ENCODE measurements at places on chromosomes 3 and 15.

DNA sequence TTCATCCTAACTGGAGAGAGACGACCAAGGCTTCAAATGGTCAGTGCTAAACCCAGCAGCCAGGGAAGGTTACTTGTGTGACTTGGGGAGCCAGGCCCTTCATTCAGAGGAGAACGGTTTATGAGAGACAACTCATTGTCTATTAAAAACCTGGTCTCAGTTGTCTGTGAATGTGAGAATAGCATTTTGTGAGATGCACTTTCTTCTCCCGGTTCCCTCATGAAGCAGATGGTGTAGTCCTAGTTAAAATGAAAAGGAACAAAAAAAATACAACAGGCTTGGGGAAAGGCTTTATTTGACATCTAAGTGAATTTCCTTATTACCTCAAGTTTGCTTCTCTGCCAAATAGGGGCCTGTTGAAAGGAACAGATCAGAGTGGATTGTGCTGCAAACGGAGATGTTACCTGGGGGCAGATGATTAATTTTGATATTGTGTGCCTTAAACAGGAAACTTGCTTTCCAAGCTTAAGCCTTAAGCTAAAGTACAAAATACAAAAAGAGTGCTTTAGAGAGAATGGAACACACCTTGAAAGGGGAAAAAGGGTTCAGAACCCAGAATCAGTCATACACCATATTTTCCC, 202.7 kb upstream of the BHLHE40 start:
- DNase-seq: no peak

GRCh38 chr3:122915300-122916055, 112.1 kb downstream of the SEMA5B start:
- DNase-seq: no peak

- no peak for DNase-seq
Observed at GRCh38 chr3:185846037-185846436, 21.2 kb upstream of the IGF2BP2 start.

- no peak for DNase-seq
Observed at GRCh38 chr3:14827776-14828175, 9.0 kb downstream of the FGD5 start.

DNA sequence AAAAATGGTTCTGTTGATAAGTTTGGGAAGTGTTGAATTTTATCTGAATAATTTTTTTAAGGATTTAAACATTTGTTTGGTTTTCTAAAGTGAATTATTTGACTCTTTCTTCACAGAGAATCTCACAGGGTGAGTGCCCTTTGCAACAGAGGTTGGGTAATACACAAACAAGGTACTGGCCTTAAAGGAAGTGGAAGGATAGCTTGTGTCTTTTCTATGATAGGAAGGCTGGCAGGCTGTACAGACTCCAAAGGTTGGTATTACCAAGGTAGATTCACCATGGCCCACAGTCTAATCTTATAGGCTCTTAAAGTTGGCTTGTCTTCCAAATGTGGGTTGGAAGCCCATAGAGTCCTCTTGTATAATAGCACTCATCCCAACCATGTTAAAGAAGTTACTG, 311.5 kb downstream of the SV2B start:
- no peak for DNase-seq

DNA sequence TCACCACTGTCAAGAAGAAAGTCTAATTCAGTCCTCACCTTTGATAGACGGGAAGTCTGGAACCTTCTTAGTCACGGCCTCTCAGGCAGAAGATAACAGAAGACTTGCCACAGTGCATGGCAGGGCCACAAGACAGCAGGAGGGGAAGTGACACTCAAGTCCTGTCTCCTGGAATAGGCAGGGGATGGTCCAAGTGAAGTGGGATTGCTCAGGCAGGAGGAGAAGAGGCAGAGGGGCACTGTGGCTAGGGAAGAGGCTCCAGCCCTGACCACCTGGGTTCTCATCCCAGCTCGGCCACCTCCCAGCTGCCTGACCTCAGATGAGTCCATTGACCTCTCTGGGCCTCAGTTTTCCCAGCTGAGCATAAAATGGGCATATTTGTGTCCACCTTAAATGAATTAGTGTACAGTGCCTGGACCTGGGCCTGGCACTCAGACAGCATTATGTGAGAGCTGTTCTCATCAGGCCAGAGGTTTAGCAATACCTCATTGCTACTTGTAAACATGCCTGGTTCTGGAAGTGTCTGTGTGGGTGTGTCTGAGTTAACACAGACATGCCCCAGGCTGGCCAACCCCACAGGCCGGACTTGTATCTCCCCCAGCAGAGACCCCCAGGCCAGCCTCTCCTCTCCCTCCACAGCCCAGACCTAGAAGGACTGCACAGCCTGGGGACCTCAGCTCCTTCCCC, 11.5 kb upstream of the PCSK6 start:
- DNase-seq: no peak

GRCh38 chr3:55683666-55684270, 196.7 kb upstream of the WNT5A start:
- no peak for DNase-seq

DNA sequence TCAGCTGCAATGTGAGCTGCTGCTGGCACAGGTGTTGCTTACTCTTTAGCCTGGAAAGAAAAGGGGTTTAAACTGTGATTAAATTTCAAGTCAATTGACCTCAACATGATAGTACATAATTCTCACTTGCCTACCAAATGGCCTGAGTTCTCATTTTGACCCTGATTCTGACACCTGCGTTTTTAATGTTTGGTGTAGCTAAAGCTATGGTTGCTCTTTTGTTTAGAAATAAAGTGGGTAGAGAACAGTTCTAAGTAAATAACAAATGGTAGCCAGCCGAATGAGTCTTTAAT, 100.8 kb upstream of the SOX2 start:
- no peak for DNase-seq

DNA sequence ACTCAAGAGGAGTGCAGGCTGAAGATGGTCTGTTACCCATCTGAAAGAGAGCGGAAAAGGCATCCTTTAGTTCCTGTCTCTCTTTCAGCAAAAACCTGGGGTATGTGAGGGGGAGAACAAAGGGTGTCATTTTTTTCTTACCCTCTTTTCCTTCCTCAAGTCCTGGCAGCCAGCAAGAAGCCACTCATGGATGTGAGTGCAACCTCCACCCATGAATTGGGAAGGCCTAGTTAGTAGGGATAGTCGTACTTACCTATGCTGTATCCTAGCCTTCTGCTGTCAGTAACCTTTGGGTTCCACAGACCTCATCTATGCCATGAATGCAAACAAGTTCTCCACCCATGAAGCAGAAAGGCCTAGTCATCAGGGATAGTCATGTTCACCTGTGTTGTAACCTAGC, 472.8 kb downstream of the ZIC1 start:
- no peak for DNase-seq

GRCh38 chr3:73484656-73485248, 140.0 kb downstream of the PDZRN3 start:
- DNase-seq: no peak

DNA sequence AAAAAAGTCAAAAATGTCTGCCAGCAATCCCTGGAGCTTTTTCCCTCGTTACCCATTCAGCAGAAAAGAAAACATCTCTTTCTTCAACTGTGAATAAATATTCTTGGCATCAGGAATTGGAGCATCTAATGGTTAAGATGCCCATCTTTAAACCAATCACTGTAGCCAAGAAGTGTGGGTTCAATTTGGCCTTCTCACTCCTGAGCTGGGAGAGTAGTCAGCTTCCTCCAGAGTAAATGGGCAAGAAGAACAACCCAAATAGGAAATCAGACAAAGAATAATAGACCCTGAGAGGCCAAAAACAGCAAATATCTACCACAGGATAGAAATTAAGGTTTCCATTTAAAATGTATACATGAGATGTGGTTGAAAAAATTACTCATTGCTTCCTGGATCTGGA, 508.0 kb upstream of the MDFIC2 start:
- DNase-seq: no peak

GRCh38 chr3:133248389-133248788, 151.5 kb upstream of the BFSP2 start:
- DNase-seq: no peak
